ENCODE measurements at places on chromosomes 4 and X. TPM values are rescaled to one million over a fixed set of nuclear protein-coding genes. Genes with fewer than 3 reads are reported as not detected.

- no peak overlapping the region for H3K27ac ChIP-seq
- no peak overlapping the region for H3K4me3 ChIP-seq
- no peaks in the 10 kb centered on the region for H3K27me3 ChIP-seq
- no peaks in the 10 kb centered on the region for H3K4me1 ChIP-seq
- no peaks in the 10 kb centered on the region for H3K36me3 ChIP-seq
These were observed 558.9 kb upstream of the TENM3 start for GRCh38 chr4:181684310-181684709.

GRCh38 chr4:182240161-182241130 lies 2.8 kb upstream of the TENM3 start:
- no peak overlapping the region for H3K27ac ChIP-seq
- no peak overlapping the region for H3K4me3 ChIP-seq
- H3K4me1 ChIP-seq: no peaks in the 10 kb centered on the region
- no peak for DNase-seq
- H3K27me3 ChIP-seq: no peaks in the 10 kb centered on the region

DNA sequence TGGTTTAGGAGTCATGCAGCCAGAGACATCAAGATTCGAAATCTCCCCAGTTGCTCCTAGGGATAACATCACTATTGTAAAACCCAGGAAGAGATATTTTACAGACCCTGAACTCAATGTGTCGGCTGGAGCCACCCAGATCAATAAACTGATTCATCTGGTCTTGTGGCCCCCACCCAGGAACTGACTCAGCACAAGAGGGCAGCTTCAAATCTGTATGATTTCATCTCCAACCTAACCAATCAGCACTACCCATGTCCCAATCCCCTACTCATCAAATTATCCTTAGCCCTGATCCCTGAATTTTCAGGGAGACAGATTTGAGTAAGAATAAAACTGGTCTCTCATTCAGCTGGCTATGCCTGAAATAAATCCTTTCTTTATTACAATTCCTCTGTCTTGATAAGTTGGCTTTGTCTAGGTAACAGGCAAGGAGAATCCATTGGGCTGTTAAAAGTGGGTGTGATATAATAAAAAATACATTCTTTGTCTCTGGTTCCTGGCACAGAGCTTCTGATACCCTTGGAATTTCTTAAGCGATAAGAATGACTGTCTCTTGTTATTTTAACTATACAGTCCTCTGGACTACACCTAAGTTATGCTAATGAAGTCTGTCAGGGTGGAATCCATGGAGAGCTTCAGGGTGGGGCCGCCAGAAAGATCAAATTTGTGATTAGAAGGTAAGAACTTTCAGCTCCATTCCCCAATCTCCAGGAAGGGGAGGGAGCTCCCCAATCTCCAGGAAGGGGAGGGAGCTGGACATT lies 44.3 kb upstream of the TNIP3 start:
- peaks cover 4% of the 10 kb centered on the region for H3K4me1 ChIP-seq
- H3K36me3 ChIP-seq: peaks cover 5% of the 10 kb centered on the region
- DNase-seq: no peak
- no peak overlapping the region for H3K4me3 ChIP-seq
- H3K27me3 ChIP-seq: peaks cover 2% of the 10 kb centered on the region
- no peak overlapping the region for H3K27ac ChIP-seq

GRCh38 chr4:24476282-24476681 lies 108.1 kb downstream of the DHX15 start:
- H3K27ac ChIP-seq: no peak overlapping the region
- H3K36me3 ChIP-seq: peaks cover 2% of the 10 kb centered on the region

DNA sequence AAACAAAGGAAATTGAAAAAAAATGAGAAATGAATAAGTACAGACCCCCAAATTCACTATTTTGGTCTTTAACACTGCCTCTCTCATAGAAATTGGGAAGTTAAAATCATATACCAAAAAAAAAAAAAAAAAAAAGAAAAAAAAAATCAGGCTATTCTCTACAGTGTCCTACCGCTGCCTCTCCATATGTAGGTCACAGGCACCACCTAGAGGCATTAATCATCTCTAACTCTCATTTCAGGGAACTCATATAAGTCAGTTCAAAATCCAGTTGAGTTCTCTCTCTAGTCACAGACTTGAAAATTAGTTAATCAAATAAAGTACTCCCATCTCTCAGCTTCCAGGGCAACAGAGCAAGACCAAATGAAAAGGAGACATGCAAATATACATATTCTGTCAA lies 47.9 kb downstream of the COX18 start:
- H3K36me3 ChIP-seq: no peaks in the 10 kb centered on the region
- no peak overlapping the region for H3K27ac ChIP-seq
- DNase-seq: no peak
- no peaks in the 10 kb centered on the region for H3K4me1 ChIP-seq
- H3K4me3 ChIP-seq: no peak overlapping the region
- peaks cover 3% of the 10 kb centered on the region for H3K27me3 ChIP-seq

DNA sequence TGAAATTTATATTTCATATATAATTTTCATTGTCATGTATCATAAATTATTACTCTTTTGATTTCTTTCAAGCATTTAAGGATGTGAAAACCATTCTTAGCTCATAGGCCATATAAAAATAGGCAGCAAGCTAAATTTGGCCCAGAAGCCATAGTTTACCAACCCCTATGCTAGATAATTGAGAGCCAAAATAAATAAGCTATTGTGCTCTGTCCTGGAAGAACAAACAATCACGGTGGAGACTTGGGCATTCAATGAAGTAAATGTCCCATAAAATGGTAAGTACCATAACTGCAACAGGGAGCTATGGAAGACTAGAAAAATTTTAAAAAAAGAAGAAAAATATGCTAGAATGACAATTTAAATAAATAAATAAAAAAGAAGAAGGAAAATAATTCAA lies 60.9 kb upstream of the PACRGL start:
- H3K4me3 ChIP-seq: no peak overlapping the region
- no peaks in the 10 kb centered on the region for H3K4me1 ChIP-seq
- no peak for DNase-seq

GRCh38 chrX:7586126-7586525 lies 256.8 kb upstream of the VCX start:
- H3K36me3 ChIP-seq: no peaks in the 10 kb centered on the region
- DNase-seq: no peak
- H3K27ac ChIP-seq: no peak overlapping the region

- no peak overlapping the region for H3K4me3 ChIP-seq
- H3K4me1 ChIP-seq: no peaks in the 10 kb centered on the region
- no peak overlapping the region for H3K27ac ChIP-seq
- H3K36me3 ChIP-seq: no peaks in the 10 kb centered on the region
These were observed 17.7 kb upstream of the CEP135 start for GRCh38 chr4:55931043-55931442.

- H3K4me1 ChIP-seq: no peaks in the 10 kb centered on the region
- no peaks in the 10 kb centered on the region for H3K27me3 ChIP-seq
- H3K4me3 ChIP-seq: no peak overlapping the region
- no peaks in the 10 kb centered on the region for H3K36me3 ChIP-seq
- H3K27ac ChIP-seq: no peak overlapping the region
- DNase-seq: no peak
These were observed 625.3 kb upstream of the PCDH7 start for GRCh38 chr4:30094887-30095286.

DNA sequence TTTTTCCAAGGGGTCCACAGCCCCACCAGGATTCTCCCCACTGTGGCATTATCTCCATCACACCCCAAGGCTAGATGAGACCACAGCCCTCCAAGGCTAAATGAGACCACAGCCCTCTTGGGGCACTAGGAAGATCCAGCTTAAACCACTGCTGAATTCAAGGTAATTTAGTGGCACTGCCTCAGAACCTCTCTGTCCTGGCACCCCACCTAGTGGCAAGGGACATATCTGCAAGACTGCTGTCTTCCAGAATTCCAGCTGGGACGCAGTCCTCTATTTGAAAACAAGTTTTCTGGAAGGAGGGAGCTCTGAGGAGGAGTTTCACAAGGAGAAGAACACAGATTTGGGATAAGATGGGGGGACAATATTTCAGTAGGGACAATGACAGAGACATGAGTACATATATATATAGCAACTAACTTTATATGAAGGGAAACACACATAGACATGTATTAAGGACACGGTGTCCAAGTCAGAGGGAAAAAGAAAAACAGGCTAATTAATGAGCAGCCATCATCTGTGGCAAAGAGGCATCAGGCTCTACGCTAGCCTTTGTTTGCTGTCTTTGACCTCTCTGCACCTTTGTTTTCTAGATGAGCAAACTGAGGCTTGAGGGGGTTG lies 9.3 kb downstream of the CETN2 start:
- H3K27ac ChIP-seq: no peak overlapping the region
- H3K4me1 ChIP-seq: no peaks in the 10 kb centered on the region
- peaks cover 9% of the 10 kb centered on the region for H3K27me3 ChIP-seq
- no peak overlapping the region for H3K4me3 ChIP-seq
- peak; percentile 18 for DNase-seq
- no peaks in the 10 kb centered on the region for H3K36me3 ChIP-seq

- H3K4me3 ChIP-seq: no peak overlapping the region
- H3K27me3 ChIP-seq: no peaks in the 10 kb centered on the region
- H3K36me3 ChIP-seq: peaks cover 3% of the 10 kb centered on the region
- H3K27ac ChIP-seq: no peak overlapping the region
- DNase-seq: no peak
These were observed 13.3 kb downstream of the SLC2A9 start for GRCh38 chr4:10007793-10008608.

- no peaks in the 10 kb centered on the region for H3K27me3 ChIP-seq
- H3K4me3 ChIP-seq: no peak overlapping the region
- no peaks in the 10 kb centered on the region for H3K36me3 ChIP-seq
- no peak overlapping the region for H3K27ac ChIP-seq
- no peaks in the 10 kb centered on the region for H3K4me1 ChIP-seq
These were observed 1.9 kb downstream of the MAGEB1 start for GRCh38 chrX:30248854-30249253.

The EVC gene
- 3.2 TPM for total RNA-seq

The PPEF2 gene
- not detected for total RNA-seq

The RAB40A gene
- 0.10 TPM for total RNA-seq

The GCNA gene
- 4.4 TPM for total RNA-seq

GRCh38 chr4:183905081-183905592 lies at the start of gene STOX2:
STOX2 (plus strand) TSS chr4:183905307; CDS start chr4:183906791, 1,484 bp downstream.
- H3K27ac ChIP-seq: no peak within 1 kb of the TSS
- peaks cover 82% of the 10 kb centered on the region for H3K27me3 ChIP-seq
- no peaks in the 10 kb centered on the region for H3K36me3 ChIP-seq
- H3K4me1 ChIP-seq: peaks cover 6% of the 10 kb centered on the region

The HSD17B13 gene
- total RNA-seq: 0.10 TPM

- no peaks in the 10 kb centered on the region for H3K27me3 ChIP-seq
- no peak for DNase-seq
- peak overlapping the region; percentile 95 for H3K4me3 ChIP-seq
- peaks cover 46% of the 10 kb centered on the region for H3K4me1 ChIP-seq
- H3K27ac ChIP-seq: peak overlapping the region; percentile 98
These were observed 71.5 kb downstream of the AFF1 start for GRCh38 chr4:87006426-87006675.

DNA sequence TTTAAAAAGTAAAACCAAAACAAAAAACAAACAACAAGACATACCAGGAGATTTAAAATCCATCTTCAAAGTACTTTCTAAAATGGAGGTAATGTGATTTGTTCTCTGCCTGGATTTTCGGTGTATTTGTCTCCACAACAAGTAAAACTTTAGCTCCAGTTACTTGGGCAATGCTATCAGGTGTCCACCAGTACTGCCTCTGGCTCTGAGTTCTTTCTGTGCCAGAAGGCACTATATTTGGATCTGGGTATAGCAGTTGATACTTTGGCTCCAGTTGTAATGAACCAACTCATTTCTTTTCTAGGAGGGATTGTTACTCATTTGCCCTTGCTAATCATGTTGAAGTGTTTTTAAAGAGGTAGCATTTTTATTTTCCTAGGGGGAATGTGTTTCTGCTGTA lies 9.5 kb upstream of the PDLIM5 start:
- H3K4me3 ChIP-seq: no peak overlapping the region
- no peak for DNase-seq
- H3K27me3 ChIP-seq: peaks cover 14% of the 10 kb centered on the region
- H3K36me3 ChIP-seq: no peaks in the 10 kb centered on the region
- H3K4me1 ChIP-seq: no peaks in the 10 kb centered on the region

GRCh38 chrX:152886716-152887115 lies 11.2 kb upstream of the ZNF185 start:
- H3K36me3 ChIP-seq: no peaks in the 10 kb centered on the region
- H3K4me1 ChIP-seq: no peaks in the 10 kb centered on the region
- peaks cover 28% of the 10 kb centered on the region for H3K27me3 ChIP-seq
- H3K4me3 ChIP-seq: no peak overlapping the region
- DNase-seq: no peak
- H3K27ac ChIP-seq: no peak overlapping the region

DNA sequence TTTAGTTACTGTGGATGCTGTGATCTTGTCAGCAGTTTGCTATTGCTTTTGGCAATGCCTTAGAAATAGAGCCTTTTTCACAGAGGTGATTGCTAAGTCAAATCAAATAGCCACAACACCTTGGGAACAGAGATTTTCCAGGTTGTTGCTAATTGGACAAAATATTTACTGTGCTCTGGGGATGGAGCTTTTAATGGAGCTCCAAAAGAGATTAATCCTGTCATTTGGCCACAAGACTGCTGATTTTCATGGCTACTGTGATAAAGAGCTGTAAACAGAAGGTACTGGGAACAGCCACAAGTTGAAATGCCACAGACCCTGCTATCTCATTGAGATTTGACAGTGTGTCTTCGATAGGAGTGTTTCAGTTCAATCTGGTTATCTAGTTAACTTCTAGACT lies 1715.2 kb upstream of the ADGRL3 start:
- no peaks in the 10 kb centered on the region for H3K27me3 ChIP-seq
- no peak for DNase-seq
- H3K4me1 ChIP-seq: no peaks in the 10 kb centered on the region
- H3K4me3 ChIP-seq: no peak overlapping the region
- no peak overlapping the region for H3K27ac ChIP-seq

GRCh38 chr4:16532240-16532970 lies 306.1 kb upstream of the TAPT1 start:
- no peak overlapping the region for H3K27ac ChIP-seq
- H3K27me3 ChIP-seq: no peaks in the 10 kb centered on the region
- H3K4me3 ChIP-seq: no peak overlapping the region
- no peaks in the 10 kb centered on the region for H3K4me1 ChIP-seq
- DNase-seq: no peak
- H3K36me3 ChIP-seq: no peaks in the 10 kb centered on the region

The CDS1 gene
- total RNA-seq: 0.33 TPM

- no peak overlapping the region for H3K27ac ChIP-seq
- no peak for DNase-seq
- no peak overlapping the region for H3K4me3 ChIP-seq
- no peaks in the 10 kb centered on the region for H3K36me3 ChIP-seq
These were observed 55.3 kb downstream of the ARHGAP10 start for GRCh38 chr4:147787204-147787603.

Data from activated CD4-positive, alpha-beta memory T cell treated with anti-CD3 and anti-CD28 coated beads, Interleukin-2, amount 10 ng/mL, durations not matched to agents 7 days and 5 days (primary cell).